ENCODE measurements at places on chromosomes 5 and 9. TPM values are rescaled to one million over a fixed set of nuclear protein-coding genes. Genes with fewer than 3 reads are reported as not detected.
A peak's percentile ranks its signal among the peaks of the same experiment; 100 is the strongest.

GRCh38 chr5:156482818-156483217, 155.9 kb downstream of the SGCD start:
- no peak for DNase-seq
- no peaks in the 10 kb centered on the region for H3K36me3 ChIP-seq
- H3K27me3 ChIP-seq, result no peaks in the 10 kb centered on the region
- H3K27ac ChIP-seq, result no peak overlapping the region

GRCh38 chr5:32100230-32100629, 73.9 kb downstream of the GOLPH3 start:
- H3K27ac ChIP-seq, result no peak overlapping the region
- no peak for DNase-seq
- H3K4me1 ChIP-seq, result no peaks in the 10 kb centered on the region
- H3K27me3 ChIP-seq, result no peaks in the 10 kb centered on the region
- H3K4me3 ChIP-seq, result no peak overlapping the region

DNA sequence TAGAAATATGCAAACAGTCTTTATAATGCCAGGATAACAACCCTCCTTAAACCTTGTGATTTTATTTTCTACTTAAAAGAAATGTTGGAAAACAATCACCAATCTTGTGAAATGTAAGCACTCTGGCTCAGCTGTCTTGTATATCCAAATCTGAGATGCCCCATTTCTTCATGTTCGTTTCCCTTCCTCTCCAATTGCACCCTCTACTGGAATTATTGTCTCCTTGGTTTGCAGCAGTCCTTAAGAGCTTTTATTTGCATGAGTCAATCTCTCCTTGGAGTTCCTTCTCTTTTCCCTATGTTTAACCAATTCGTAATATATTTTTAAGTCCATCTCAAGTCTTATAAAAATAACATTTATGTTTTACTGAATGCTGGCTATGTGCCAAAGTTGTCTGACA, 362.0 kb upstream of the CDH10 start:
- no peaks in the 10 kb centered on the region for H3K36me3 ChIP-seq
- H3K27ac ChIP-seq, result no peak overlapping the region
- no peak overlapping the region for H3K4me3 ChIP-seq
- H3K27me3 ChIP-seq, result no peaks in the 10 kb centered on the region

GRCh38 chr5:160303690-160304089, 8.7 kb downstream of the CCNJL start:
- no peaks in the 10 kb centered on the region for H3K36me3 ChIP-seq
- H3K4me1 ChIP-seq, result no peaks in the 10 kb centered on the region
- no peak for DNase-seq
- peaks cover 53% of the 10 kb centered on the region for H3K27me3 ChIP-seq
- H3K4me3 ChIP-seq, result no peak overlapping the region

GRCh38 chr9:106889061-106889590, 26.2 kb downstream of the ZNF462 start:
- H3K4me1 ChIP-seq, result no peaks in the 10 kb centered on the region
- no peak overlapping the region for H3K27ac ChIP-seq
- H3K36me3 ChIP-seq, result no peaks in the 10 kb centered on the region
- no peak for DNase-seq
- no peaks in the 10 kb centered on the region for H3K27me3 ChIP-seq

Gene PCDHGA7
- total RNA-seq, result not detected

DNA sequence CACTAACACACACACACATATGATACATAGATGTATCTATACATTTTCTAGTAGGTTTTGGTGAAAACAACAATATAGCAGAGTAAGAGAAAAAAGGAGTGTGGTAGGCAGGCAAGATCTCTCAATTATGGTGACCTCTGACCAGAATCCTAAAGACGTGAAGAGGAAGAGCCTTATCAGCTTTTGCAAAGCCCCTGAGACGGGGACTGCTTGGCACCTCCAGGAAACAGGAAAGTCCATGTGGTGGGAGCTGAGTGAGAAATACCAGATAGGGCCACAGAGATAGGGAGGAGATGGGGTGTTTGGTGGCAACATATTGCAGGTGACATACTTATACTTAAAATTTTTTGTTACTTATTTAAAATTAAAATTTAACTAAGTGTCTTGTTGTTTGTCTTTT, 39.9 kb upstream of the CTXN3 start:
- DNase-seq, result no peak
- H3K27me3 ChIP-seq, result peaks cover 6% of the 10 kb centered on the region

DNA sequence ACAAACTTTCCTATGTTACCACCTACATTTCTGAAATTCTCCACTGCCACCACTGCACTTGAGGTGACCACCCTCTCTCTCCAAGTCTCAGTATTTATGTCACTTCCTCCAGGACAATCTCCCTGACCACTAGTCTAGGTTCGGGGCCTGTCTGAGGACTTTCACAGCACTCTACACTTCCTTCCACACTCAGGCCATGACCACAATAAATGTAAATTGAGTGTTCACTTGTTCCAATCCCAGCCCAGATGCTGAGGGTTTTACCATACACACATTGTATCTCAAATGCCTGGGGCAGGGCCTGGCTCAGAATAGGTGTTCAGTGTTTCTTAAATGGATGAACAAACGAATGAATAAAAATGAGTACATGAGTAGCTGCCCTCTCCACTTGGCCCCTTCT, 26.9 kb upstream of the CCNG1 start:
- DNase-seq, result no peak
- H3K36me3 ChIP-seq, result no peaks in the 10 kb centered on the region

DNA sequence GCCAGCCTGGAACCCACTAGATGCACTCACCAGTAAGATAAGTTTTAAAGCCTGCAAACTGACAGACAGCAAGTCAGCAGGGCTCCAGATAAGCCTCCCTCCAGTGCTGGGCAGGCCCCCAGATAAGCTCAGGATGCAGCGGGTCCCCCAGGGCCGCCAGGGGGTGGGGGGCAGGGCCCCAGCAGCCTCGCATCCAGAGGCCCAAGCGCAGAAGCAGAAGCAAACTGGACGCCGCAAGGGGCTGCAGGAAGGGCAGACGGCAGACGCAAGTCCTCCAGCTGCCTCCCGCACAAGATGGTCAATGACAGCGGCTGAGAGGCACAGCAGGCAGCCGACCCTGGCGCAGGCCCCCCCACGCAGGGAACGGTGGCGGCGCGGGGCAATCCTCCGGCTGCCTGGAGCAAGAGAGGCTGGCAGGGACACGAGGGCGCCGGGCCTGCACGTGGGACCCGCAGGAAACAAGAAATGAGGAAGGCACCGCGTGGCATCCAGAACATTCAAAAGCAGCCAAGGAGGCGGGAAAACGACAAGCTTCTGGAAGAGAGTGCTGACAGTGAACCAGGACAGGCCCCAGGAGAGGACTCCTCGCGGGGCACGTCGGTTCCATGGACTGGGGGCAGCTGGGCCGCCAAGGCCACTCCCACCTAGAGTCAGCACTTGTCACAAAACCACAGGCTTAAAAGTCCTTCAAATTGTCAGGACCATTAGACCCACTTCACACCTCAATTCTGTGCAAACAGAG, 49.8 kb downstream of the ROR2 start:
- H3K27ac ChIP-seq, result peak overlapping the region; percentile 88
- H3K27me3 ChIP-seq, result no peaks in the 10 kb centered on the region
- no peak overlapping the region for H3K4me3 ChIP-seq
- peaks cover 90% of the 10 kb centered on the region for H3K4me1 ChIP-seq
- peak; percentile 78 for DNase-seq

Gene SPINK14
- total RNA-seq, result not detected

Gene HAVCR2
- total RNA-seq, result not detected

Gene WDR38
- not detected for total RNA-seq

DNA sequence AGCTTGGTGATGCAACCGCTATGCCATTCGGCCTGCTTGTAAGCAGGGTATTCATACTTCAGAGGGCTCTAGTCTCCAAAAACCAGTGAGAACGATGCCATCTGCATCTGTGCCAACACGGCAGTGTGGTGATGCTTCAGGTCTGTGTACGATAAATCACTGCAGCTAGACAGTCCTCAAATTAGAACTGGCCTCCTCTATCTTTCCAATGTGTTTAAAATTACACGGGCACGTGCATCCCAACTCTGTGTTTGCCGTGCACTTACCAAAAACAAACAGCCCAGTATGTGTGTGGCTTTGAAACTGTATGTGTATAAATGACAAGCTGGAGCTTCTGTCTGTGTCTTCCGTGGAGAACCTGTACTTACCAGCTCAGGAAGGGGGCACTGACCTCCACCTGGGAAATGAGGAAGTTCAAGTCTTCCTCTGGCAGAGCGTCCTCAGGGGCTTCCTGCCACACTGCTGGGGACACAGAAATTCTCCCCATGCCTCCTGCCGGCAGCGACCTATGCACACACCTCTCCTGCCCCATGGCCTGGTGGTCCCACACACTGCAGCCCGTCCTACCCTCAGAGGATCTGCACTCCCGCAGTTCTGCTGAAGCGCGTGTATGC, 12.3 kb downstream of the MED10 start:
- H3K4me3 ChIP-seq, result no peak overlapping the region
- DNase-seq, result no peak
- H3K4me1 ChIP-seq, result no peaks in the 10 kb centered on the region
- peaks cover 20% of the 10 kb centered on the region for H3K36me3 ChIP-seq
- no peak overlapping the region for H3K27ac ChIP-seq

GRCh38 chr9:112861155-112861554, 29.5 kb downstream of the SLC46A2 start:
- H3K36me3 ChIP-seq, result no peaks in the 10 kb centered on the region
- no peak overlapping the region for H3K4me3 ChIP-seq
- no peak overlapping the region for H3K27ac ChIP-seq
- H3K27me3 ChIP-seq, result no peaks in the 10 kb centered on the region

- no peaks in the 10 kb centered on the region for H3K4me1 ChIP-seq
- no peak overlapping the region for H3K4me3 ChIP-seq
- DNase-seq, result no peak
- no peak overlapping the region for H3K27ac ChIP-seq
These were observed 116.5 kb downstream of the PSD2 start for GRCh38 chr5:139912158-139912557.

DNA sequence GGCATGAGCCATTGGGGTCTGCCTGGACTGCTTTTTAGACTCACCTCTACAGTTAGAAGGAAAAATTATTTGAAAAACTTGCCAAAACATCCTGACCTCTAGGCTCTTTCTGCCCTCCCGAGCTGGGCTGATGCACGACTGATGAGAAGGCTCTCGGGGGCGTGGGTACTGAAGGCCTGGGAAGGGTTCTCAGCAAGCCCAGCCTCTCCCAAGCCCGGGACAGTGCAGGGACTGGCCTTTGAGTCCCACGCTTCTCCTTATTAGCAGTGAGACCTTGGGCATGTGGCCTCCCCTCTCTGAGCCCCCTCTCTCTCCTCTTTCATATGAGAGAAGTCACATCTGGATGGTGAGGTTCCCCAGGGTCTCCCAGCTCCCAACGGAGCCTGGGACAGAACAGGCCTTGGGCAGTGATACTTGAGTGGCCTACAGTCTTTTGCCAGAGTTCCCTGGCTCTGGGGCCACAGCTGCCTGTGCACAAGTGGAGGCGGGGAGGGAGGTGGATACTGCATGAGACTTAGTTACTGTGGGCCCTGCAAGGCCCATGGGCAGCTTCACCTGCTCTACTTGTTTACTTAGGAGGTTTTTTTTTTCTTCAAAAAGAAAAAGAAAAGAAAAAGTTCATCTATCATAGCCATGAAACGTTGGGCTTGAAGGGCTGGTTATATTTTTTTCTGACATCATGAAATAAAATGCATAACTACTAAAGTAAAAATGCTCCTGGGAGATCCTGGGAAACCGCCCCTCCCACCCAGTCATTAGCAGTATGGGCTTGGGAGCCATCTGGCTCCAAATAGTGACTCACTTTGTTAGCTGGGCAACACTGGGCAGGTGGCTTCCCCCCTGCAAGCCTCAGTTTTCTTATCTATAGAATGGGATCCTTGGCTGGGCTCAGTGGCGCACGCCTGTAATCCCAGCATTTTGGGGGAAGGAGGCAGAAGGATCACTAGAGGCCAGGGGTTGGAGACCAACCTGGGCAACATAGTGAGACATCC, 139.4 kb downstream of the GAPVD1 start:
- no peaks in the 10 kb centered on the region for H3K27me3 ChIP-seq
- H3K4me1 ChIP-seq, result peaks cover 27% of the 10 kb centered on the region
- H3K36me3 ChIP-seq, result no peaks in the 10 kb centered on the region
- no peak for DNase-seq

DNA sequence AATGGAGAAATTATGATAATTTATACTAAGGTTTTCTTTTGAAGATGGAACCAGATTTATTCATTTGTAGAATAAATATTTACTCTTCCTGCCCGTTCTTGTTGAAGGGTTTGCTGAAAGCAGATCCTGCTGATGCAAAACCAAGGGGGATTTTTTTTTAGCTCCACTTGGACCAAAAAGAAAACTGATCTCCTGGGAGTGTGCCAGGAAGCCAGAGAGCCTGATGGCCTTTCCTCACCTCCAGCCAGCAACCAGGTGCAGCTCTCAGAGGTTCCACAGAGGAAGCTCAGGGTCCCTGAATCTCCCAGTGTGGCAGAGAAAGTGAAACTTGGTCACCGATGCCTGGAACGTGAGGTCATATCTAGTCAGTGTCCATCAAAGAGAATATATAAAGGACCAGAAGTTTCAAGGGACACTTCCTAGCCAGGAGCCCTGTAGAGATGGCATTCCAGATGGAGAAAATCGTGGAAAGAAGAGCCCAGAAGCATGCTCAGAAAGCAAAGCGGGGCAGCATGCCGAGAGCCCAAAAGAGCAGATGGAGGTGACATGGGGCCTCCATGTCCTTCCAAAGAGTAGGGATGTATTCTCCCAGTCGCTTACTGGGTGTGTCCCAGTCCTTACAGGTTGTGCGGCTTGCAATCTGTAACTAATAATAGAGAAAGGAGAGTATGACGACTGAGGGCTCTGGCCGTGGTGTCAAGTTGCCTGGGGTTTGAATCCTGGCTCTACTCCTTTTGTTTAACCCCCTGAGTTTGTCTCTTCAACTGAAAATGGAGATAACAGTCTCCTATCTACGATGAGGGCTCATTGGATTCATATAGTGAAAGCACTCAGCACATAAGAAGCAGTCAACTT, 12.2 kb downstream of the AFAP1L1 start:
- no peak overlapping the region for H3K4me3 ChIP-seq
- no peak for DNase-seq
- H3K27me3 ChIP-seq, result peaks cover 46% of the 10 kb centered on the region
- H3K4me1 ChIP-seq, result no peaks in the 10 kb centered on the region

GRCh38 chr9:127360829-127361228, 36.1 kb upstream of the SLC2A8 start:
- H3K36me3 ChIP-seq, result no peaks in the 10 kb centered on the region

DNA sequence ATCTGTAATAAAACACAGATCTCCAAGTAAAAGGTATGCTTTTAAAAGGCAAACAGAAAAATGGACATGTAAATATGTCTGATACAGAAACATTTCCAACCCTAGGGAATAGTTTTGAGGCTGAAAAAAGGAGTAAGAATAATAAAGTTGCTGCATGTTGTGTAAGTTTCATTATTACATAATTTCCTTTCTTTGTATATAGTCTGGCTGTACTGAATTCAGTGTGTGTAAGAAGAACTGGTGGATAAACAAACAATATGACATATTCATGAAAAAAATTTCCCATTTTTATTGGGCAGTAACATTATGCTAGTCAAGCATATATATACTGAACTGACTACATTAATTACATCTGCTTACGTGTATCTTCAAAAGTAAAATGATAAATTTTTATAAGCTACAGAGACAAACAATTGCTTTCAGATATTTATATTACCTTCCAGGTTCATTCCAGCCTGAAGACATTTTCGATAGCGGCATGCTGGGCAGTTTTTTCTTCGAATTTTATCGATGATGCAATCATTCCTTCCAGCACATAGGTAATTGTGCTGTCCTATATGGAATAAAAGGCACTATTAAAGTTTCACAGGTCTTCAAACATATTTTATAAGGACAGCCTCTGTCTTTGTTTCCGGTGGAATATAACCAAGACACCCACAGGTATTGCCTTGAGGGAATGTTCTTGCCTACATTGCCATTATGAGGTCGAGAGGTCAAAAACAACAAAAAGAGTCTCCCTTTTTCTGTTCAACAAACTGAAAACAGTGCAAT, 93.6 kb downstream of the NR3C1 start:
- H3K36me3 ChIP-seq, result peaks cover 66% of the 10 kb centered on the region
- H3K27me3 ChIP-seq, result no peaks in the 10 kb centered on the region
- no peaks in the 10 kb centered on the region for H3K4me1 ChIP-seq
- H3K4me3 ChIP-seq, result no peak overlapping the region
- no peak overlapping the region for H3K27ac ChIP-seq

Gene DOCK2
- total RNA-seq, result 28.2 TPM
